Smooth muscle cell of trachea (primary cell): ENCODE measurements at places on chromosomes 5 and 9. TPM values are rescaled to one million over a fixed set of nuclear protein-coding genes. Genes with fewer than 3 reads are reported as not detected.

Gene PCDHGA5
- total RNA-seq, result 2.8 and 3.5 TPM in 2 replicates

Gene ZDHHC11B
- 0.29 TPM in 1 of 2 replicates, not detected in the other for total RNA-seq

Gene ADRB2
- 1.3 and 2.2 TPM in 2 replicates for total RNA-seq

Gene SLCO6A1
- total RNA-seq, result not detected in 2 replicates

Gene CYLC2
- not detected in 2 replicates for total RNA-seq

Gene IGFBPL1
- not detected in 2 replicates for total RNA-seq

Gene PTGR1
- 139 and 161 TPM in 2 replicates for total RNA-seq

Gene SPTLC1
- 117 and 147 TPM in 2 replicates for total RNA-seq

Gene ABLIM3
- total RNA-seq, result 23.1 and 42.5 TPM in 2 replicates

Gene MYMK
- total RNA-seq, result not detected in 2 replicates

Gene BTNL8
- total RNA-seq, result not detected in 2 replicates

Gene NDUFB6
- total RNA-seq, result 22.8 and 90.6 TPM in 2 replicates

Gene EDIL3
- 23.9 and 40.4 TPM in 2 replicates for total RNA-seq

Gene SLC46A2
- total RNA-seq, result not detected in 2 replicates

Gene STING1
- total RNA-seq, result 58.9 and 67.6 TPM in 2 replicates

Gene PCDHB12
- total RNA-seq, result 0.15 and 0.33 TPM in 2 replicates

Gene DIPK1B
- total RNA-seq, result 0.58 and 2.2 TPM in 2 replicates

Gene PTPRD
- total RNA-seq, result 13.1 and 21.5 TPM in 2 replicates

Gene TRIM36
- total RNA-seq, result 0.29 and 0.33 TPM in 2 replicates

Gene SARDH
- total RNA-seq, result 5.1 and 5.7 TPM in 2 replicates

Gene MELK
- total RNA-seq, result 5.3 and 35.3 TPM in 2 replicates

Gene LIFR
- 23.4 and 29.8 TPM in 2 replicates for total RNA-seq

Gene SCGB3A2
- total RNA-seq, result not detected in 2 replicates

Gene CCL21
- not detected in 2 replicates for total RNA-seq

Gene CDH6
- 61.4 and 77.2 TPM in 2 replicates for total RNA-seq

Gene OTULINL
- under 0.01 and 0.17 TPM in 2 replicates for total RNA-seq

Gene C9orf50
- 0.17 and 0.44 TPM in 2 replicates for total RNA-seq

Gene GFM2
- total RNA-seq, result 34.9 and 40.4 TPM in 2 replicates

Gene FAM114A2
- total RNA-seq, result 35.9 and 50.6 TPM in 2 replicates

Gene ECM2
- total RNA-seq, result 5.7 and 6.1 TPM in 2 replicates

Gene RAB3C
- total RNA-seq, result not detected in 2 replicates

Gene FAM81B
- total RNA-seq, result not detected in 2 replicates

Gene NDFIP1
- 107 and 127 TPM in 2 replicates for total RNA-seq

Gene IL5
- total RNA-seq, result not detected in 2 replicates

Gene LECT2
- not detected in 2 replicates for total RNA-seq

Gene KCNN2
- 0.44 TPM in 1 of 2 replicates, not detected in the other for total RNA-seq

Gene HCN1
- not detected in 2 replicates for total RNA-seq

Gene SLC22A4
- 2.2 and 3.0 TPM in 2 replicates for total RNA-seq

Gene PFN3
- total RNA-seq, result not detected in 2 replicates

Gene SPATA9
- 0.29 and 0.33 TPM in 2 replicates for total RNA-seq
